ENCODE measurements at places on chromosomes 13 and 19.

- DNase-seq, result no peak
Measured at GRCh38 chr19:43786665-43787064, 5.9 kb upstream of the KCNN4 start.

- DNase-seq, result no peak
Measured at GRCh38 chr19:21398851-21399250, 1.9 kb downstream of the ZNF493 start.

- no peak for DNase-seq
Measured at GRCh38 chr13:67620665-67621064, 390.5 kb upstream of the PCDH9 start.

GRCh38 chr19:6464070-6464873, at the start of gene CRB3:
TSS of gene CRB3 (plus strand) at chr19:6464271. CDS start at chr19:6464702, 431 bp downstream.
- DNase-seq, result no peak

GRCh38 chr13:65926750-65927171, 1303.4 kb downstream of the PCDH9 start:
- peak; percentile 32 for DNase-seq

Data from HAP-1 (cell line).